ENCODE measurements at places on chromosomes 5 and 9.

DNA sequence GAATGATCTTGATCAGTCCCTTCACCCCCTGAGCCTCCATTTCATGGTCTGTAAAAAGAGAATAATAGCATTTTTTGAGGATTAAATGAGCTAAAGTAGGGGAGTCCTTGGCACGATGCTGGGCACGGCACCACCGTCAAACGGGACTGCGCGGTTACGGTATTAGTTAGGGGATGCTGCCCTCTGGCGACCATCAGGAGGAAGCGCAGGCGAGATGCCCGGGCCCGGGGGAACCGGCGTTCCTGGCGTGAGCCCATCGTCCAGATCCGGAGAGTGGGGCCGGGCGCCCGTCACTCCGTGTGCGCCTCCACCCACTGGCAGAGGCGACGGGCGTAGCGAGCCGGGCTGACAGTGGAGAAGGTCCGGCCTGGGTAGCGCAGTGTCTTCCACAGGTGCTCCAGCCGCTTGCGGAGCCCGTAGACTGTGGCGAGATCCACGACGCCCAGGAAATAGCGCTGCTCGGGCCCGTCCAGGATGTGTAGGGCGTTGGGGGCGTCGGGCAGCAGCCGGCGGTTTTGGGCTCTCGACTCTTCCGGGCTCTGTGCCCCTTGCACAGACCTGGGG lies 4.8 kb upstream of the ST6GALNAC4 start:
- DNase-seq, result no peak

DNA sequence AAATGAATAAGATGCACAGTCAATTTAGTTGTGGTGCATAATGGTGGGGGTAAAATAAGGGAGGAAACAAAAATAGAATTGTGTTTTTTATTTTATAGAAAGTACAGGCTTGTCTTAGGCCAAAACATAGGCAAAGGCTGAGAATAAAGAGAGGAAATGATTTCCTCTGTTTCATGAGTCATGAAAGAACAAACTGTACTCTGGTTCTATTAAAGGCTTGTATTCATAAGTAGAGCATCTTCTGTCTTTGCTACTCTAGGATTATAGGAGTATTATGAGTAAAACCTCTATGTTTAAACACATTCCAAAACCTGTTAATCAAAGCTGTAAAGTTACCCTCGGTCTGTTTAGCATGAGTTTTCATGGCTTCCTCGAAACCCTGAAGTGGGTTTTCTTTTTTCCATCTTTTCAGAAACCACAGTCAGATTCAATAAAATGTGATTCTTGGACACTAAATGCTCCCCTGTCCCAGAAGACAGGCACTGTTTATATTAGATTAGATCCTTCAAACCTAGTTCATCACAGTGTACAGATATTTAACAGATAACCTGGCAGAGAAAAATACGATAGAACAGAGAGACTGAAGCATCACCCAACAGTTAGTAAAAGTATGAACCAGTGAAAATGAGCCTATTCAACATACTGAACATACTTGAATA lies 473.9 kb upstream of the CYLC2 start:
- DNase-seq, result no peak

DNA sequence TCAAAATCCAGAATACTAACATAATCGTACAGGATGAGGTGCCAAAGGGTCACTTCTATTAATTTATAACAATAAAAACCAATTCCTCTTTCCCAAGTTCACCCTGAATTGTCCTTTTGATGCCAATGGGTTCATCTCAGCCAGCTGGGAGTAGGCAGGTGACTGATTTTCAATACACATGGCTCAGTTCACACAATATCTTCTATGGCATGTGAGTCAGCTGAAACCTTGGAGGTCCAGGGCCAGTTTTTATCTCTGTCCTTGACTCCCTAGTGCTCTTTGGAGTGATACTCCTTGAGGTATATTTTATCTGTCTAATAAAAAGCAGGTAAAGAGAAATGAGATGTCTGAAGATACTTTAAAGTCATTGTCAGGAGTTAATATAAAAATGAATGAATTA lies 186.6 kb downstream of the SMC2 start:
- DNase-seq, result no peak

DNA sequence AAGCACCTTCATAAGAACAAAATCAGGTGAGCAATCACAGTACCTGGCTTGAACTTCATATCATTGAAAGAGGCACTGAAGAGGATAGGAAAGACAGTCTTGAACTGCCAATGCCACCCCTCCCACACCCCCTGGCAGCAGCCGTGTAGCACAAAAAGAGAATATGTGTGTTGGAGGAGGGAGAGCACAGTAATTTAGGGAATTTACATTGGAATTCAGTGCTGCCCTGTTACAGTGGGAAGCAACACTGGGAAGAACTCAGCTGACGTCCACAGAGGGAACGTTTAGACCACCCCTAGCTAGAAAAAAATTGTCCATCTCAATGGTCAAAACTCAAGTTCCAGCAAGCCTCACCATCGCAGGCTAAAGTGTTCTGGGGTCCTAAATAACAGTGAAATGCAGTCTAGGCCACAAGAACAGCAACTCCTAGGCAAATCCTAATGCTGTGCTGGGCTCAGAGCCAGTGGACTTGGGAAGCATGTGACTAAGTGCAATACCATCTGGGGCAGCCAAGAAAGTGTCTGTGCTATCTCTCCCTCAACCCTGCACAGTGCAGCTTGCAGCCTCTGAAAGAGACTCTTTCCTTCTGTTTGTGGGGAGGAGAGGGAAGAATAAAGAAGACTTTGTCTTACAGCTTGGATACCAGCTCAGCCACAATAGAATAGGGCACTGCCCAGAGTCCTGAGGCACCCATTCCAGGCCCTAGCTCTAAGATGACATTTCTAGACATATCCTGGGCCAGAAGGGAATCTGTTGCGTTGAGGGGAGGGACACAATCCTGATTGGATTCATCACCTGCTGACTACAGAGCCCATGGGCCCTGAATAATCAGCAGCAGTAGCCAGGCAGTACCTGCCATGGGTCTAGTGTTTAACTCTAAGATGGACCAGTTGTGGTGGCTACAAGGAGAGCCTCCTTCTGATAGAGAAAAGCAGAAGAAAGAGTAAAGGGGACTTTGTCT lies 62.1 kb upstream of the VLDLR start:
- no peak for DNase-seq

DNA sequence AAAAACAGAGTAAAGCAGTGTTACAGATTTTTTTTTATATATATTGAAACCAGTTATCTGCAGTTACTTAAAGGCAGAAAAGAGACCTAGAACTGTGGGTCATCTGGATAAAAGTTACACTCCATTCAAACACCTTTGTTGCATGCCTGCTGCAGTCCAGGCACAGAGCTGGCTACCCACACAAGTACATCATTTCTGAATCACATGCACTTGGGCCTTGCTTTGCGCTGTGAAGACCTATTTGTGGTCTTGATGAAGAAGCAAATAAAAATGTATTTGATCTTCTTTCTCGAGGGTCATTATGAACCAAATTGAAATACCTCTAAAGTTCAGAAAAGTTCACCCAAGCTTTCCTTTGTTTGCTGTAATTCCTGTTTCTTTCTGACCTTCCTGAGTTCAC lies 503.0 kb upstream of the ZNF608 start:
- DNase-seq, result no peak

DNA sequence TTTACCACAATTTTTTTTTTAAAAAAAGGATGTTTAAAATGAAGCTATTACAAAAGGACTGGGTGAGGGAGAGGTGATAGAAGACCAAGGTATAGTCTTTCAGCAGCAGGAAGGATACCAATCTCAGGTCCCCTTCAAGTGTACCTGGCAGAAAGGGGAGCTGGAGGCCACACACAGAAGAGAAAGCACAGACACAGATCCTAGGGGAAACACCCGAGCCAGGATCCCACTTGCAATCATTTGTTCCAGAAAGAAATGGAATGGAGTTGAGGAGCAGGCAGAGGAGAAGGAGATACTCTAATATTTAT lies 5.6 kb downstream of the GNPDA1 start:
- no peak for DNase-seq

DNA sequence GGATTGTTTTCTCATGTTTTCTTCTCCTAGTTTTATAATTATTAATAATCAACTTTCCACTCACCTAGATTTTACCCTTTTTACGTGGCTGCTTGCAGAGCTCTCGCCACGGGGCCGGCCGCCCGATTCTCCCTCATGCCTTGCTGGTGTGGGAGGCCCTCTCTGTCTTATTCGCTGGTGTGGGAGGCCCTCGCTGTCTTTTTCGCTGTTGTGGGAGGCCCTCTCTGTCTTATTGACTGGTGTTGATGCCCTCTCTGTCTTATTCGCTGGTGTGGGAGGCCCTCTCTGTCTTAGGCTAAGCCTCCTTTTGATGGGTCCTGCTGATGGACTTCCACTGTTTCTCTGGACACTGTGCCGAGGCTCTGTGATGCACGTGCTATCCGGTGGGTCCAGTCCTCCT lies 161.3 kb upstream of the IRX2 start:
- DNase-seq, result no peak

DNA sequence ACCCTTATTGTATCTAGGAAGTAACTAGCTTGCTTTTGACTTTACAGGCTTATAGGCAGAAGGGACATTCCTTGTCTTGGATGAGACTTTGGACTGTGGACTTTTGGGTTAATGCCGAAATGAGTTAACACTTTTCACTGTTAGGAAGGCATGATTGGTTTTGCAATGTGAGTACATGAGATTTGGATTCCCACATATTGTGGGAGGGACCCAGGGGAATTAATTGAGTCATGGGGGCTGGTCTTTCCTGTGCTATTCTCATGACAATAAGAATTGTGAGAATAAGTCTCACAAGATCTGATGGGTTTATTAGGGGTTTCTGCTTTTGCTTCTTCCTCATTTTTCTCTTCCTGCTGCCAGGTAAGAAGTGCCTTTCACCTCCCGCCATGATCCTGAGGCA lies 417.5 kb downstream of the HINT1 start:
- no peak for DNase-seq

DNA sequence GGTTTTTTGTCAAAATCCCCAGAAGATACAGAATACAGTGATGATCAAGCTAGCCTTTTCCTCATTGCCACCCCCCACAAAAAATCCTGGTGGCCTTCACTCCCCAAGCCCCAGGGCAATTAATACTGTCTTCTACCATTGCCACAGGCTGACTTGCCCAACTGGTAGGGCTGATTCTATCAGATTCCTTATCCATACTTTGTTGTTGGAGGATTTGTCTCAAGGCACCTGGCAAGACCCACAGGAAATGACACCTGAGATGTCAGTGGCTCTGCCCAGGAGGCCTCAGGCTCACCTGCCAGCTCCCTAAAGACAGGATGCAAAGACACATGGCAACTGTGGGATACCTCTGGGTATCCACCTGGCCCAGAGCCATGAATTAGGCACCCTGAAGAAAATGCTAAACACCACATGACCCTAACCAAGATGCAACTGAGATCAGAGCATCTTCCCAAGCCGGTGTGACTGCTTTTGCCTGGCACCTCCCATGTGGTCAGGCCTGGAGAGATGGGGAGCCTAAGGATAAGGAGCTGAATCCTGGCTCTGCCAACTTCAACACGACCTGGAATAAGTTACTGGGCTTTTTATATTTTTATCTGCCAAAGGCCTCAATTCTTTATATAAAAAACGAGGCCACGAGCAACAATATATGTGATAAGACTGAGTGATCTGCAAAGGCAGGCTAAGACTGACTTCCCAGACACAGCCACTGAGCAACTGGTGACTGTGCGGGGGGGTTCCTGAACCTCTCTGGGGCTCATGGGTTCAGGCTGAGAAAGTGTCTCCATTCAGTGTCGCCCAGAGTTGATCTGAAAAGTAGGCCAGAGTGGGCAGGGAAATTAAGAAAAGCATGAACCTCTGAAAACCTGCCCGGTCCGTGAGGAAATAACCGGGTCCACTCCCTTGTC lies 944 bp downstream of the ATOX1 start:
- DNase-seq, result no peak

DNA sequence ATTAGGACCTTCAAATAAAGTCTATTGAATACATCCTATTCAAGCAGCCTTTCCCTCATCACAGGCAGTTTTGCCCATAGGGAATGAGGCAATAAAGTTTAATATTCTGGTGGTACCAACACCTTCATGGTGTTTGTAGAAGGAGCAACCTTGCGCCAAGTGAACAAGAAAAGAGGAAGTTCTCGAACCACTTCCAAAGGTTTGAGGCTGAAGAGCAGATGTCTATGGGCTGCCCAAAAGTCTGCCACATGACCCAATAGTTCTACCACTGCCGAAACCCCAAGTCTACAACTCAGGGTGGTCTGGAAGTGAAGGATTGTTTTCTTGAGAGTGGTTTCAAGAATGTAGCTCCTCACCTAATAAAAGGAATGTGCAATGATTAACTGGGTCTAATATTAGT lies 123.1 kb downstream of the NPR3 start:
- DNase-seq, result no peak

DNA sequence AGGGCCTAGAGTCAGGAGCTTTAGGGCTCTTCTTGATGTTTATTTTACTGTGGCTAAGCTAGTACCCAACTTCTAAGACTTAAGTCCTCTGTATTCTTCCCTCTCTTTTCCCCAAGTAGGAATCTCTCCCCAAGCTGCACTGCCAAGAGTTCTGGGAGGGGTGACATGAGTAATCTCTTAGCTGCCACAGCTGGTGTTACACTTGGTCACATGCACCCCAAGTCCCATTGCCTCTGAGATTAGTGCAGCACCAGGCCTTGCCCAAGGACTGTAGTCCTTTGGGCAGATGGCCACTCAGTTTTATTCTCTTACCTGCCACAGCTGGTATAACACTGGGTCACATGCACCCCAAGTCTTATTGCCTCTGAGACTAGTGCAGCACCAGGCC lies 114.7 kb upstream of the RIOK2 start:
- no peak for DNase-seq

GRCh38 chr5:18072600-18072999 lies 438.3 kb downstream of the TAF11L14 start:
- DNase-seq, result no peak

DNA sequence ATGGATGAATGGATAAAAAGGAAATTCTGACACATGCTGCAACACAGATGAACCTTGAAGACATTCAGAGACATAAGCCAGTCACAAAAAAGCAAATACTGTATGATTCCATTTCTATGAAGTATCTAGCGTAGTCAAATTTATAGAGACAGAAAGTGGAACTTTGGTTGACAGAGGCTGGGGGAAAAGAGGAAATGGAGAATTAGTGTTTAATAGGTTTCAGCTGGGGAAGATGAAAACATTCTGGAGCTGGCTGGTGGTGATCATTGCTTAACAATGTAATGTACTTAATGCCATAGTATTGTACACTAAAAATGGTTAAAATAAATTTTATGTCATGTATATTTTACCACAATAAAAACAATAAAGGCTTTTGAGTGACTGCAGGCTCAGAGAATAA lies 24.2 kb downstream of the PPIC start:
- DNase-seq, result no peak

DNA sequence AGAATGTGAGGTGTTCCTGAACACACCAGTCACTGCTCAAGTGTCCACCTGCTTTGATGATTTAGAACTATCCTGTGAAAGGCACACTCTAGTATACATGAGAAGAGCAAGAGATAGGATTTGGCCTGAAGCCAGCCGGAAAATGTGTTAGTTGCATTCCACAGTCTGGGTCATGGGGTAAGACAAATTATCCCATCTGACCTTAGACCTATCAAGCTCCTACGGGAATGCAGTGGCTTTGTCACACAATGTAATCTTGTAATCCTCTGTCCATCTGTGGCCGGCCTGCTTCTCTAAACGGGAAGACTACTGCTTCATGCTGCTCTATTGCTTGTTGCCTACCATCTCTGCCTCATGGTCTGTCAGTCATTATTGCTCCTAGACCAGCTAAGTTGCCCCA lies 92.4 kb upstream of the PRRC1 start:
- no peak for DNase-seq

All from NCI-H187 treated with DMSO at 0.1 percent for 48 hours (cell line).